Stimulated activated CD4-positive, alpha-beta T cell treated with anti-CD3 and anti-CD28 coated beads, Interleukin-15, amount 100 ng/mL, for 24 hours (primary cell): ENCODE measurements at places on chromosomes 12 and 14.

GRCh38 chr14:51529736-51530135, 122.0 kb upstream of the FRMD6 start:
- DNase-seq, result no peak

DNA sequence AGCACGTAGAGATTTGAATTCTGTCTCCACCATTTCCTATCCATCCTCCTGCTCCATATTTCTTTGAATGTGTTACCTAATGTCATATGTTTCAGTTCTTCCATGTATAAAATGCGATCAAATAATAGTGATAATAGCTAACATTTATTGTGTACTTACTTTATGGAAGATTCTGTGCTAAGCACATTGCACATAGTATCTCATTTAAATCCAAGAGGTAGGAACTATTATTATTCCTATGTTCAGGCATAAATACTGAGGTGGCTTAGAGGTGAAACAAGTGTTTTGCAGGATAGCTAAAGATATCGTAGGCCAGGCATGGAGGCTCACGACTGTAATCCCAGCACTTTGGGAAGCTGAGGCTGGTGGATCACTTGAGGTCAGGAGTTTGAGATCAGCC, 17.5 kb upstream of the AICDA start:
- no peak for DNase-seq

DNA sequence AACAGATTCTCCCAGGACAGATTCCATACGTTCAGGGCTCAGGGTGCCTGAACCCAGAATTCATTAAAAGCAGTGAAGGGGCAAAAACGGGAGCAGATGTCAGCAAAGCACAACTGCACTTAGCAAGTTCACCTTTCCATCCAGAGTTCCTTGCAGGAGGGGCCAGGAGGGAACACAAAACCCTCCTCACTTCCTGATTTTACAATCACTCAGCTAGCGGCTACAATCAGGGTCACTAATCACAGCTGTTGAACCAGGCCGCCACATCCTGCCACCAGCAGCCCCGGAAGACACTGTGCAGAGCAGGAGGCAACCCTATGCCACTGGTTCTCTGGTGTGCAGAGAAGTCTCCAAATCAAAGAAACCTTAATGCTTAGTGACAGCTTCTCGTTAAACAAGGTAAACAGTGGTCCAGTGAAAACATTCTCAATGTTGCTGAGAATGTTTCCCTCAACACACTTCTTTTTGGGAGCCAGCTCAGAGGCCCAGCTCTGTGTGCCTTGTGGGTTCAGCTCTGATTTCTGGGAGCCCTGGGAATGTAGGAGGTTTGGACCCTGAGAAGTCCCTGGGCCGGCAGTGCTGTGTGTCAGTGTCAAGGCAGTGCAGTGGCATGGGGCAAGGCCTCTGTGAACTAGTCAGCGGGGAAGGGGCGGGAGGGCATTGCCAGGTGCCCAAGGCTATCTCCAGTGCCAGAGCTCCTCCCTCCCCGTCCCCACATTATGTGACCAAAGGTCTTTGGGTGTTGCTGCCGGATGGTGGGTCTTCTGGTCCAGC, 54.5 kb downstream of the VCPKMT start:
- DNase-seq, result peak; percentile 73

GRCh38 chr12:51751661-51752060, 96.9 kb downstream of the FIGNL2 start:
- DNase-seq, result no peak

- DNase-seq, result no peak
These were observed 1551.5 kb upstream of the SEL1L start for GRCh38 chr14:83085136-83085535.

DNA sequence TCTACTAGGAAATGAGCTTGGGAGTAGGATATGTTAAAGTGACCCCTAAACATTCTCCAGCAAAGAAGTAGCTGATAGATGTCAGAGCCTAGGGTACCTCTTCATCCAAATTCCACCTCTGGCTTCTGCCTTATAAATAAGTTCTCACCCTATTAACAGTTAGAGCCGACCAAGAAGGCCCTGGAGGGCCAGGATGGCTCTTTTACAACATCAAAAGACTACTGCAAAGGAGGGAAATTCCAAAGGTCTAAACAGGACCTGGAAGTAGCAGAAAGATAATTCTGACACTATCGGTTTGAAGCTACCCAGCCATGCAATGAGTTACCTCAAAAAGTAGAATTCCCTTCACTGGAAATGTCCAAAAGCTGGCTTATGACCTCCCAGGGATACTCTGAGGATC, 90.0 kb downstream of the PPM1H start:
- no peak for DNase-seq

DNA sequence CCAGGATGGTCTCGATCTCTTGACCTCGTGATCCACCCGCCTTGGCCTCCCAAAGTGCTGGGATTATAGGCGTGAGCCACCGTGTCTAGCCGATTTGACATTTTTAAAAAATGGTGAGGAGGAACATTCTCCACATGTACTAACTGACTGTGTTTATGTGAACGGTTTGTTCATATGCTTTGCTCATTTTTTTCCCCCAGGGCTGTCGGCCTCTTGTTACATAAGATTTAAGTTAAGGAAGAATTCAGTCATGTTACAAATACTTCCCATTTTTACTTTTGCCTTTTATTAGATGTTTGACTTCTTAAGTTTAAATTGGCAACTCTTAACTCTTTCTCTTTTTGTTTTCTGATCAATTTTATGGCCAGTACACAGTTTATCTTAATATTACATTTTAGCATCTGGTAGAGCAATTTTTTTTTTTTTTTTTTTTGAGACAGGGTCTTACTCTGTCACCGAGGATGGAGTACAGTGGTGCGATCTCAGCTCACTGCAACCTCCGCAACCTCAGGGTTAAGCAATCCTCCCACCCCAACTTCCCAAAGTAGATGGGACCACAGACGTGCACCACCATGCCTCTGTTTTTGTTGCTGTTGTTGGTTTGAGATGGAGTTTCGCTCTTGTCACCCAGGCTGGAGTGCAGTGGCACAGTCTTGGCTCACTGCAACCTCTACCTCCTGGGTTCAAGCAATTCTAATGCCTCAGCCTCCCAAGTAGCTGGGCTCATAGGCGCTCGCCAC, 9.6 kb downstream of the GNS start:
- DNase-seq, result no peak

DNA sequence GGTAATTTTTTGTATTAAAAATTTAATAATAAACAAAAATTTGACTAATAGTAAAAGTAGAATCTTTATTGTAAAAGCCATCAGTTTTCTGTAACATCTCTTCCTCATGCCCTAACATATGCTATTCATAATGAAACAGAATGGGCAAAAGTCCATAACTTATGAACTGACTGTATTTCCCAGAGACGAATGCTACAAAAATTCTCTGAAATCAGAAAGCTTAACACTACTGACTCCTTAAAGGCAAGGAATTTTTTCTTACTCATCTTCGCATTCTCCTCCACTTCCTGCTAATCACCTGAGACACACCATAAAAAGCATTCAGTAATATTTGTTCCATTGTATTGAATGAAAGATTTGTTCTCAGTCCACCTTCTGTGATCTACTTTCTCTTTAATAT, 17.6 kb downstream of the MON2 start:
- DNase-seq, result no peak

DNA sequence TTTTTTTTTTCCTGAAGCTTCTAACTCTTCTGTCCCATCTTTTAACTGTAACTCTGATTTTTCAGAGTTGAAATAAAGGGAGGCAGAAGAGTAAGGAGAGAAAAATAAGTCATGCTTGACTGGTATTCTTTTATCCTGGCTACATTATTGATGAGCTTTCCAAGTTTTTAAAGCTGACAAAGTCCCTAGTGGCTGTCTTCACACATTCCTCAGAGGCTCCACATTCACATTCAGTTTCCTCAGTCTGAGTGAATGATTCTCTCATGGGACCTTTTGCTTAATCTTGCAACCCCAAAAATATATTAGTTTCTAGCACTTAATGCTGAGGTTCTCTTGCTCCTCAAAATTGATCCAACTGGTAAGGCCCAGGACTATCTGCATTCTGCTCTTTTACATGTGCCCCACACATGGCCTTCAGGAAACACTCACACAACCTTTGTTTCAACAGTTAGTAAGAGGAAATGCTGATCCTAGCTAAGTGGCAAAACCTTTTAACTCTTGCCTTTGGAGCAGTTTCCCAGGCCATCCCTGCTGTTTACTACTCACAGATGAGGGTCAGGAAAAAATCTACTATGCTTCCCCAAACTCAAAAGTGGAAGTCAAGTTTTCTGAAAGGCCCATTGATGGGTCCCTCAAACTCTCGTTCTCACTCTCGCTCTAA, 61.7 kb upstream of the SLC6A15 start:
- DNase-seq, result no peak

DNA sequence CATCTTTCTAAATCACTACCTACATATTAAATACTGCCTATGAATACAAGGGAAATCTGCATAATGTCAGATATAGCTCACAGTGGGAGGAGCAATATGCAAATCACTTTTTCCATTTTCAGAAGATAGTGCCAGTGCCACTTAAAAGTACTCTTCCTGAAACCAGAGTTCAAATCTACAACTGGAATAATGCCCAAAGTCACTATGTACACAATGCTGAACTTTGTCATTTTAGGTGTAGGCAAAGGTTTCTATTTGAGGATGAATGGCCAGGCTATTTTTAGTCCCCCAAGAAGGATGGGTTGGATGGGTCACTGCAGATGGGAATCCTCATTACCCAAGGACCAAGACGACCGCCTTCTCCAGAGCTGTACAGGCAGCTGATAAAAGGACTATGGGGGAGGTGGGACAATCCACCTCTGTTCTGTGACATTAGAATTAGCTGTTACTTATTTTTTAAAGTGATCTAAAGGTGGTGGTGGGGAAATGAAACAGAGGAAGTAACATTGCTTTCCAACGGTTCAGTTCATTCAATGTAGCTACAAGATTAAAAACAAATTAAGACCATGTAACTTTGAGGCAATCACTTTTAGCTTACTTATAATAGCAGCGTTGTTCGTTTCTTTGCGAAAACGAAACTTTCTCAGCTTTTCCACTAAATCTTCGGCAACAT, 5.6 kb downstream of the GMFB start:
- no peak for DNase-seq

GRCh38 chr12:79128956-79129355, 264.4 kb downstream of the SYT1 start:
- DNase-seq, result no peak

DNA sequence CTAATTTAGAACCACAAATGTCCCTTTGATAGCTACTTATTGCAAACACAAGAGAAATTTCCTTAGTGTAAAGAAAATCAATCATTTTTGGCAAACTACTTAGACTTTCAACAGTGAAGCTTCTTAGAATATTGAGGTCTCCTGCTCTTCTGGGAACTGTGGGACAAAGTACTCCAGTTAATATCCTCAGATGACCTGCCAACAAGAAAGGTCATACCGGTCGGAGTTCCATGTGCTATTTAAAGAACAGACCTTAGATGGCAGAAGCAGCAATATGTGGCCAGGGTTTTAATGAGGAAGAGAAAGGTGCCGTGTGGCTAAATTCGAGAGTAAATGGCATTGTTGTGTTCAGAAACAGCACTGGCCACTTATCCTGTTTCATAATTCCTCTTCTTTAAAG, 114.7 kb upstream of the AMIGO2 start:
- no peak for DNase-seq

- no peak for DNase-seq
These were observed 383.3 kb upstream of the DDHD1 start for GRCh38 chr14:53536446-53536845.
